Vein endothelial cell (primary cell): ENCODE measurements at places on chromosomes 3 and 15. TPM values are rescaled to one million over a fixed set of nuclear protein-coding genes. Genes with fewer than 3 reads are reported as not detected.

TM6SF1 gene
- 26.3 and 38.2 TPM in 2 replicates for total RNA-seq

RPL22L1 gene
- total RNA-seq: 107 and 174 TPM in 2 replicates

LMLN gene
- total RNA-seq: 6.5 and 6.6 TPM in 2 replicates

KNG1 gene
- not detected in 2 replicates for total RNA-seq

RTP4 gene
- 0.86 and 2.0 TPM in 2 replicates for total RNA-seq

POLQ gene
- total RNA-seq: 2.3 and 5.3 TPM in 2 replicates

CD276 gene
- 81.1 and 95.7 TPM in 2 replicates for total RNA-seq
